ENCODE measurements at places on chromosomes 7 and 10.

- no peak for DNase-seq
These were observed 39.4 kb upstream of the PHF14 start for GRCh38 chr7:10934292-10934691.

DNA sequence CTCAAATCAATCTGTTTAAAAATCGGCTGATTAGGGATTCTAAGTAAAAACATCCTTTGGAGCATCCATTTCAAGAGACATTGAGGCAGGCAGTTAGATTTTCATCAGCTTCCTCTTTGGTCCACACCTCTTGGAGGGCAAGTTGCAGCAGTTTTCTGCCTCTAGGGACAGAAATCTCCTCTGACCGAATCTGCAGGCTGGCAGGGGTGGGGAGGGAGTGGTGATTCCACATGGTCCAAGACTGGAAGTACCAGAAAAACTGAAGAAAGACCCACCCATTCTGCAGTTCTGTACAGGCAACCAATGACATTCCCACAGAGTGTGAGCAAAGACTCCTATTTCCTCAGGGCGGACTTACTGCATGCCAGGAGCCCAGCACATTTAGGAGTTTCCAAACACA lies 29.0 kb downstream of the FGFBP3 start:
- DNase-seq: no peak

DNA sequence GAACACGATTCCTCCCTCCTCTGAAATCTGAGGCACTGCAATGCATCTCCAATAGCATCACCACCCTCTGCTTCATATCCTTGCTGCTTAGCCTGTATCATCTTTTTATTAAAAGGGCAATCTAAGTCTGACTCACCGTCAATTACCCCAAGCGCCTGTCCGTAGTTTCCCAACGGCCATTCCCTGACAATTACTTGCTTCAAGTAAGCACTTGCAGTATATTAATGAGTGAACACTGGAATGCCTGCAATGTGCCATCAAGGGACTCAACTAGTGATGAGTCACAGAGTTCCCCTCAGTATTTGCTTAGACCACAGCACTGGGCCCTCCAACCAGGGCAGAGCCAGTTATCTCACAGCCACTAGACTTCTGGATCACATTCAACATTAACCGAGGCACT lies 19.5 kb upstream of the PPP1R3C start:
- no peak for DNase-seq

DNA sequence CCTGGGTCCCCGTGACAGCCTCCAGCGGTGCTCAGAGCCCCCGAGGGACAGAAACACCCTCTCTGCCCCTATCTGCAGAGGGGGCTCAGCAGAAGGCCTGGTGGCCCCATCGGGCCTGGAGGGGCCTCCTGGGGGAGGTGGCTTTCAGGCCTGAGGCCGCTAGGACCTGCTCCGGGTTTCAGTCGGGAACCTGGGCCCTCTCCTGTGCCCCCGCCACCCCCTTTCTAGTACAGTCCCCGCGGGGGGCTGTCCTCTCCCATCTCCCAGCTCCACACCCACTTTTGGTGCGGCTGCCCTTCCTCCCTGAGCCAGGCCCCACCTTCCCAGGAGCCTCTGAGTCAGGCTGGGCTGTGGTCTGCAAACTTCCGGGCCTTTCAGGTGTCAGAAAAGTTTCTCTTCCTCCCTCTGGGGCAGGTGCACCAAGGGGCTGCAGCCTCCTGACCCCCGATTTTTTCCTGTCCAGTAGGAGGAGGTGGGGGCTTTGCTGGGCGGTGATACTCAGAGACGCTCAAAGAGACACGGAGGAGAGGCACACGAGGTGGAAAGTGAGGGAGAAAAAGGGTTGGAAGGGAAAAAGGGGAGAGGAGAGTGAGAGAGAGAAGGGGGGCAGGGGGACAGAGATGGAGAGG lies 692 bp downstream of the CARD11 start:
- no peak for DNase-seq

DNA sequence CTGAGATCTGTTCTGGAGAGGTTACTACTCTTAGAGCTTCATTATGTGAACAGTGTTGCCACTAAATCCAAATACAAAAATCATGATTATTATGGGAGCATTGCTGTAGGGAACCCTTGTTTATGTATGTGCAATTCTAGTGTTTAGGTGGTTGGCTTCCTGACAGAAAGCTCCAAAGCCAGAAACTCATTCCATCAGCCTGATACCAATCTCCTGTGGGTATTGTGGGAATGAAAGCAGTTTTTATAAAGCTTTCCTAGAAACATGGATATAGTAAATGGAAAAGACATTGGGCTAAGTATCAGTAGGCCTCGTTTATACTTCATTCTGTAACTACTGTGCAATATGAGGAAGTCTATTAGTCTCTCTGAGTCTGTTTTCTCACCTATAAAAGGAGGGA lies 6.4 kb downstream of the SDK1 start:
- no peak for DNase-seq

DNA sequence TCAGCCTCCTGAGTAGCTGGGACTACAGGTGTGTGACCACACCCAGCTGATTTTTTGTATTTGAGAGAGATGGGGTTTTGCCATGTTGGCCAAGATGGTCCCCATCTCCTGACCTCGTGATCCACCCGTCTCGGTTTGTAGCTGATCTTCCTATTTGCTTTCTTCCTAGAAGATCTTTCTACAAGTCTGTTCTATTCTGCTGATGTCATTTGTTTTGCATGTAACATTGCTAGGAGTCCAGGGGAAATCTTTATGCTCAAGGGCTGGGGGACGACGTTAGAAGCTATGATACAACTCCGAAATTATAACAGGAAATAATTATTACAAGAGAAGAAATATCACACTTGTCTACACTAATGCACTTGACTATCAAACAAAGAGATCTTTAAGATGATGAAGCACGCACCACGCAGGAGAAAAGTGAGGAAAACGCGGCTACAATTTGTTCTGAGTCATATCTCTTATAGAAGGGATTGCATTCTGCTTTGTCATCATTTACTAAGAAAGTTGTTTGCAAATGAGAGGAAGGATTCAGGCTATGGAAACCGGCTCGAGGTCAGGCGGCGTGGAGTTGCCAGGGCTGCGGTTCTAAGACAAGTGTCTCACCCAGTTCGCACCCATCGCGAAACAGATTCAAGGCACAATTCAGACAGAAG lies 103.0 kb upstream of the CARD11 start:
- no peak for DNase-seq

GRCh38 chr10:4663162-4663992 lies 162.6 kb upstream of the AKR1E2 start:
- peak; percentile 51 for DNase-seq

DNA sequence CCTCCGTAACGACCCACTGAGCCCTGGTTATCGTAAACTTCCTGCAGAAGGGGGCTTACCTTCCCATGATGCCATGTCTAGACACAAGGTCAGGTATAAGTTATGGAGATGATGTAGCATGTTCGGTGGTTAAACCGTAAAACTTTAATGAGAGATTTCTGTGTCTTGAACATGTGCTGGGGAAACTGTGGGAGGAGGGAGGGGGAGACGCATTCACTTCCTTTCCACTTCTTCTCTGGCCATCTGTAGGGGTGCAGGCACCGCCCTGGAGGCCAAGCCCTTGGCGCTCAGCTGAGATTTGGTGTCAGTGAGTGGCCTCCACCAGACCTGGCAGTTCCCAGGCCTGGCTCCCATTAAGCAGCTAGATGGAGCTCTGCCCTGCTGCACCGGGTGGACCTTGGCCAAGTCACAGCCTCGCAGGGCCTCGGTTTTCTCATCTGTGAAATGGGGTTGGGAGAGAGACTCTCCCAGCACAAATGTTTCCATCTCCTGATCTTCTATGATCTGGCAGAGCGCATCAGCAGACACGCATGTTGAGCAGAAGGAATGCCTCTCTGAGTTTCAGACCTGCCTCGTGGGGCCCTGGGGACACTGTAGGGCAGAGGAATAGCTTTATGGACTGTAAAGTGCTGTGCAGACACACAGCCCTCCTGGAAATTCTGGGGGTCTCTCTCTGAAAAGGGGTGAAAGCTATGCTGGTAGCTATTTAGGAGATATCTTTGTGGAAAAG lies 106.0 kb downstream of the COL26A1 start:
- DNase-seq: no peak

- no peak for DNase-seq
These were observed 104.6 kb downstream of the NRP1 start for GRCh38 chr10:33229949-33230267.

DNA sequence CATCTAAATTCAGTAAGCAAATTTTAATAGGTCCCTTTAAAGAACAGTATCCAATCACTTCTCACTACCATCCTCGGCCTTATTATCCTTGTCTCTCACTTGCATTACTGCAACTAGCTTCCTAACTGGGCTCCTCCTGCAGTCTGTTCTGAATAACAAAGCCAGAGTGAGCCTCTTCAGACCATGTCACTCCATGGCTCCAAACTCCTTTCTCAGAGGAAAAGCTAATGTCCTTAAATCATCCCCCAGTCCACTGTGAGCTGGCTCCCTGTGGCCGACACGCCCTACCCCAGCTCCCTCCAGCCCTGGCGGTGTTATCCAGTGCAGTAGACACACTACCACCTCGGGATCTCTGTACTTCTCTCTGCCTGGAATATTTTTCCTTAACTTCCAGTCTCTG lies 80.0 kb downstream of the EPC1 start:
- DNase-seq: no peak

- DNase-seq: no peak
These were observed 32.7 kb upstream of the PRSS1 start for GRCh38 chr7:142716596-142716995.

GRCh38 chr7:88224601-88225275 lies 4.9 kb upstream of the SRI start:
- DNase-seq: no peak

DNA sequence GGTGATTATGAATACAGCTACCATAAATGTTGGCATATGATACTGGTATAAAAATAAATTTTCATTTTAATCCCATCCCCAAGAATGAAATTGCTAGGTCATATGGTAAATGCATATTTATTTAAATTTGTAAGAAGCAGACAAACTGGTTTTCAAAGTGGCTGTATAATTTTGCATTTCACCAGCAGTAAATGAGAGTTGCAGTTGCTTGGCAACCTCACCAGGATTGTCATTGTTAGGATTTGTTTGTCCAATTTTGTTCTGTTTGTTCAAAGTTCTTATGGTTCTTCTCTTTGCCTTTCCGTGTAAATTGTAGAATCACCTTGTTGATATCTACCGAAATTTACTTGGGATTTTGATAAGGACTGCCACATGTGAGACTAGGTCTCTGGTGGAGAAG lies 237.4 kb downstream of the OTUD1 start:
- DNase-seq: no peak

- DNase-seq: no peak
These were observed 76.7 kb downstream of the ETV1 start for GRCh38 chr7:13912715-13913278.

DNA sequence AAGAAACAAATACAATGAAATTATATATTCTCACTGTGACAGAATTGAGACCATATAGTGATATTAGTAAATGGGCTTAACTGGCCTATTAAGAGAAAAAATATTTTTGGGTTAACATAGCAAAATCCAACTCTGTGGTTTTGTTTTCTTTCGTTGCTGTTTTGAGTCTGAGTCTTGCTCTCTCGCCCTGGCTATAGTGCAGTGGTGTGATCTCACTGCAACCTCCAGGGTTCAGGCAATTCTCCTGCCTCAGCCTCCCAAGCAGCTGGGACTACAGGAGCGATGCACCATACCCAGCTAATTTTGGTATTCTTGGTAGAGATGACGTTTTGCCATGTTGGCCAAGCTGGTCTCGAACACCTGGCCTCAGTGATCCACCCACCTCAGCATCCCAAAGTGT lies 15.3 kb downstream of the TRIM24 start:
- no peak for DNase-seq

DNA sequence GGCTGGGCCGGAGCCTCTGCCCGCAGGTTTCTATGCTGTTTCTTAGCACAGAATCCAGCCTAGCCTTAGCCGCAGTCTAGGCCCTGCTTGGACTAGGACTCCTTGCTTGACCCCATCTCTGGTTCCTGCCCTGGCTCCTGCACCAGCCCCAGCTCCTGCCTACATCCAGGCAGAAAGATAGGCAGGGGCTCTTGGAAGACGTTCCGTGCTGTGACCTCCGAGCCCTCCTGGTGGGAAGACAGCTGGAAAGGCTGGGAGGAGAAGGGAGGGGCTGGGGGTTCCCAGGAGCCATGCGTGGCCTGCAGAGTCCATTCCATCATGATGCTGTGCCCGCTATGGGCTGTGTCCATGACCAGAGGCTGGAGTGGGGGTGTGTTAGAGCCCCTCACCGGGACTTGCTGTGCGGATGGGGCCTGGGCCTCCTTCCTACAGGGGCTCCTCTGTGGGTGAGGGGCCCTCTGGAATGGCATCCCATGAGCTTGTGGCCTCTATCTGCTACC lies 26.2 kb downstream of the RAMP3 start:
- no peak for DNase-seq

DNA sequence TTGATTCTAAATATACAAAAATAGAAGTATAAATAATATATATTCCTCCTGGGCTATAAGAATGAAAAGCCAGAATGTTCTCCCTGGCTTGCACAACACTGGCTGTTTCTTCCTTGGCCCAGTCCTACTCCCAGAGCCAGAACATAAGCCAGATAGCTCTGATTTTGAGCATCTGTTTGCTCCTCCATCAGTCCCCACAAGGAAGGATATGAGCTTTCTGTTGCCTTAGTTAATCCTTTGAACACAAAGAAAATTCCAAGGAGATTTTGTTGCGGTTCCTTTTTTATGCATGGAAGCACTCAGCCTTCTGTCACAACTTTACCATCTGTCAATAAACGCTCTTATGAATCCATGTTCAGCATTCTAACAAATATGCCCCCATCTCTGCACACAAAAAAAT lies 361.8 kb downstream of the IPMK start:
- DNase-seq: no peak

DNA sequence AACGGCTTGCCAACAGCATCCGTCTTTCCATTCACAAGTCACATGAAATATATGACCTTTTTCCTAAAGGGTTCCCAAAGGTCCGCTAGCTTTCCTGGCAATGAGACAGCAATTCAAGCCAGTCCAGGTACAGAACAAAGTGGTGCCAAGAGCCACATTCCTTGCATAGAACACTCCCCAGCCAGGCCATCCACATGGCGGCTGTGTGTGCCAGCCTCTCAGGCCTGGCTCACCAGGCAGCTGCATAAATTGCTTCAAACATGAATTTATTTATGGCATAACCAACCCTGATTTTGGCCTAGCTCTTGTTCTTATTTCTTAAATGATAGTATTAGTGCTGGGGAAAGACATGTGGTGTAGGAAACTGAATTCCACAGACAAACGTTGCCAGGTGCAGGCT lies 63.7 kb upstream of the CREB5 start:
- DNase-seq: no peak

DNA sequence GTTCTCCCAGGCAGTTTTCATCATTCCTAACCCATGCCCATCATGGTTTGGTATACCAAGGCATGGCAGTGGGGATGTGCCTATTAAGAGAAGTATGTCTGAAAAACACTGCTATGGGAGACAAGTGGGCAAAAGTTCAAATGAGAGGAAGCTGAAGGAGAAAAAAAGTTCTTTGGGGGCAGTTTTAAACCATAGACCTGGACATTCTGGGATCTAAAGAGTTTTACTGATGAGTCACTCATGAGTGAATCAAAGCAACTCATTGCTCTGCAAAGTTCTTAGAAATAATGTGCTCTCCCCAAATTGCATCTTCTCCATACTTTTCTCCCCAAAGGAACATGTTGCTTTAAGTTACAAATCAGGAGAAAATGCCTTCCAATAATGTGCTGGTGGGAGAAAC lies 256.9 kb upstream of the MTPN start:
- no peak for DNase-seq

GRCh38 chr7:46752881-46753366 lies 829.0 kb downstream of the TNS3 start:
- no peak for DNase-seq

GRCh38 chr10:117362313-117362712 lies 12.9 kb downstream of the PDZD8 start:
- no peak for DNase-seq

Data from nephron progenitor cell (in vitro differentiated cells).